ENCODE measurements at places on chromosomes 12 and 14.

DNA sequence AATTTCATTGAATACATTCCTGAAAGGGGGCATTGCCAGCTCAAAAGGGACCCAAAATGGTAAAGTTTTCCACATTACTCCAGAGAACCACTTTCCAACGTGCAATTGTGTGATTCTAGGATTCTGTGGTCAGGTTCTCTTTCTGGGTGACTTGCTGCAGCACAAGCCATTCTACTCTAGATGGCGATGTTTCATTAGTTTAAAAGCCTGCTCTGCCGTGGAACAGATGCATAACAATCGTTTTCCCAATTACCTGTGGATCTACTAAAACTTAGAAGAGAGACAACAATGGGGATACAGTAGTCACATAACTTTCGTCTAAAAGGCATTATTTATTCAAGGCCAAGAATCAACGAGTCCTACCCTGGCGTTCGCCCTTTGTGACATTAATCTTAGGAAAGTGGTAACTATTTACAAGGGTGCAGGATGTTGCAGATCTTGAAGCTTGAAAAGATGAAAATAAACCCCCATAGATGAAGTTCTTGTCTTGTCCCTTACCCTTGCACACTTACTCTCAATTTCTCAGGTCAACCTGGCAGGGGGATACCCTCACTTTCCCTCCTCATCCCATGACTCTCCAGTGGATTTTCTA, 400.9 kb downstream of the SNAPC1 start:
- no peak for DNase-seq

GRCh38 chr14:61357123-61357522, 35.7 kb downstream of the PRKCH start:
- no peak for DNase-seq

DNA sequence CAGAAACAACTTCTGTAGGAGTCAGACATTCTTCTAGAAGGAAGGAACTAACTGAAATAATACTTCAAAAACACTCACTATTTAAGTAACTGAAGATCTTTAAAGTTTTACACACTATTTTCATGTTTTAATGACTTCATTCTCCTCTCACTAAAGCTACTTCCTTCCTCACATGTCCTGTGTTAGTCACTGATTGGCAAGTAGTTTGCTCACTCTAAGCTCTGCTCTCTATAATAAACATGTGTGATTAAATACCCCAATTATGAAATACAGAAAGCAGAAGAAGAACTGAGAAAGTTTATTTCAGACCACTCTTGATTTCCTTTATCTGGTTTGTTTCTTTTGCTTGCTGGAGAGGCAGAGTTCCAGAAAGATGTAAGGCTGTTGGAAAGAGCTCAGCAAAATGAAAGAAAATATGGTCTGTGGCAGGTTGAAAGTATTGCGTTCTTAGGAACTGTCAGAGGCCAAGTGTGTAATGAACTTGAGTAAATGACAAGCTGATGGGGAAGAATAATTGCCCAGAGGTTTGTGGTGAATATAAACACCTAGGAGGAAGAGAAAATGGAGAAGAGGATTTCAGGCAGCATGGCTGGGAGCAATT, 522.0 kb upstream of the SEL1L start:
- DNase-seq = no peak

DNA sequence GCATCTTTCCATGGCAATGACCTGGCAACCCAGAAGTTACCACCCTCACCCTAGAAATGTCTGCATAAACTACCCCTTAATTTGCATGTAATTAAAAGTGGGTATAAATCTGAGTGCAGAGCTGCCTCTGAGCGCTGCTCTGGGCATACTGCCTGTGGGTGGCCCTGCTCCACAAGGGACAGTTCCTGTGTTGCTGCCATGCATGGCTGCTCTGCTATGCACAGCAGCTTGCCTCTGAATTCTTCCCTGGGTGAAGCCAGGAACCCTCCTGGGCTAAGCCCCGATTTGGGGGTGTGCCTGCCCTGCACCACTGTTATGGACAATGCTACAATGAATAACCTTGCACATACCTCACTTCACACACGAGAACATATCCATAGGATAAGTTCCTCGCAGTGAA, 35.7 kb upstream of the GPR132 start:
- DNase-seq = no peak

GRCh38 chr12:2099595-2099994, 46.8 kb downstream of the CACNA1C start:
- DNase-seq = no peak

- DNase-seq = no peak
These were observed 861.0 kb downstream of the RPS29 start for GRCh38 chr14:48725051-48725734.

GRCh38 chr12:27965966-27966365, 6.6 kb downstream of the PTHLH start:
- DNase-seq = no peak

DNA sequence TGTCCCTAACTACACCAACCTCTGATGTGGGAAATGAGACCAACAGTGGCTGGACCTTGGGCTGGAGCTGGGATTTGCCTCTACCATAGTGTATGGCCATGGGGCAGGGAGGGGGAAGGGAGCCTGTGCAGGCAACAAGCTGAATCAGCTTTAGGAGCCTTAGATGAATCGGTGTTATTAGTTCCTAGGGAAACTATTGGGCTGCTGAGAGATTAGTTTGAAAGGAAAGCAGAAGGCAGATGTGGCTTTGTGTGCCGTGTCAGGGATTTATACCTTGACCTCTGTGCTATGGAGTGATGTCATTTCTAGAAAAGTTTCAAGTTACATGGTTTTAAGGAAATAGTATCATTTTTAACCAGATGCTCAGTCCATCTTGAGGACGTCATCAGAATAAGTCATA, 19.5 kb upstream of the GAS2L3 start:
- DNase-seq = no peak

GRCh38 chr14:65954942-65955341, 531.2 kb upstream of the CCDC196 start:
- no peak for DNase-seq

GRCh38 chr12:129657179-129657578, 246.6 kb downstream of the TMEM132D start:
- no peak for DNase-seq

GRCh38 chr14:90342327-90342726, 10.6 kb upstream of the NRDE2 start:
- DNase-seq = no peak

Measured in omental fat pad (tissue), 4 donors.